MCF 10A (cell line): ENCODE measurements at places on chromosomes 4 and X. TPM values are rescaled to one million over a fixed set of nuclear protein-coding genes. Genes with fewer than 3 reads are reported as not detected.

- no peak for DNase-seq
- H3K36me3 ChIP-seq, result no peaks in the 10 kb centered on the region
- H3K27ac ChIP-seq, result no peak overlapping the region
- no peaks in the 10 kb centered on the region for H3K27me3 ChIP-seq
Measured at GRCh38 chrX:46208225-46208854, 336.9 kb downstream of the ZNF674 start.

DNA sequence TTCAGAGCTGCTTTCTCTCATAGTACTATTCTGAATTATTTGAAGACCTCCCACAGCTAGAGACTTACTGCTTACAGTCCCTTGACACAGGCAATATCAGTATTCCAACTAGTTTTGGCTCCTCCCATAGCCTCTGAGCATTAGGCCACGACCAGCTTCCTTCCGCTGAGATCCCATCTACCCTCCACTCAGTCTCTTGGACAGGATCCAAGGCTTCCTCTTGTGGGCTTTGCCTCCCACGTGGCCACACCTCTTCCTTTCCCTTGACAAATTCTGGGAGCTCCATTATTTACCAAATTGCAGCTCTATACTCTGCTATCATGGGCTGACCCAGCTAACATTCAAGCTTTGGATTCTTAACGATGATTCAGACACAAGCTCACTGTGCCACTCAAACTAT is 470.4 kb upstream of the GALNT7 start:
- no peak overlapping the region for H3K27ac ChIP-seq
- no peaks in the 10 kb centered on the region for H3K4me1 ChIP-seq
- no peak overlapping the region for H3K4me3 ChIP-seq

GRCh38 chr4:66252291-66252690 is 582.0 kb upstream of the EPHA5 start:
- H3K36me3 ChIP-seq, result no peaks in the 10 kb centered on the region
- H3K27ac ChIP-seq, result no peak overlapping the region
- no peaks in the 10 kb centered on the region for H3K4me1 ChIP-seq
- H3K27me3 ChIP-seq, result no peaks in the 10 kb centered on the region

GRCh38 chr4:128275346-128275745 is 12.3 kb downstream of the PGRMC2 start:
- H3K4me3 ChIP-seq, result no peak overlapping the region
- no peaks in the 10 kb centered on the region for H3K27me3 ChIP-seq
- peaks cover 6% of the 10 kb centered on the region for H3K4me1 ChIP-seq
- DNase-seq, result no peak
- H3K27ac ChIP-seq, result no peak overlapping the region

DNA sequence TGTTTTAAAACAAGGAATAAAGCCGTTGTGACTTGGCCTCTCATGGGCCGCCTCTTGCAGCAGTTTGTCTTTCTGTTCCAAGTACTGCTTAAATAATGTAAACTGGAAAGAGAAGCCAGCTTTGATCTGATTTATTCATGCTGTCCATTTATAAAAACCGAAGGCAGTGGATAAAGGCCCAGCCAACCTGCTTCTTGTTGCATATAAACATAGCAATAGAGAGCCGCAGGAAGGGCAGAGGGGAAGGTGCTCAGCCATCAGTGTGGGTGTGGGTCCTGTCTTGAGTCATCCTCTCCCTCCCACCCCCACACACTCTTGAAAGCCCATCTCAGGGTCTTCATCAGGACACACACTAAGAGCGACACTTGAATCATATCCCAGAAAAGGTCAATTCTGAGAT is 187.9 kb upstream of the FAM9B start:
- H3K27me3 ChIP-seq, result no peaks in the 10 kb centered on the region
- DNase-seq, result no peak
- H3K27ac ChIP-seq, result no peak overlapping the region
- H3K4me3 ChIP-seq, result no peak overlapping the region
- H3K36me3 ChIP-seq, result no peaks in the 10 kb centered on the region

DNA sequence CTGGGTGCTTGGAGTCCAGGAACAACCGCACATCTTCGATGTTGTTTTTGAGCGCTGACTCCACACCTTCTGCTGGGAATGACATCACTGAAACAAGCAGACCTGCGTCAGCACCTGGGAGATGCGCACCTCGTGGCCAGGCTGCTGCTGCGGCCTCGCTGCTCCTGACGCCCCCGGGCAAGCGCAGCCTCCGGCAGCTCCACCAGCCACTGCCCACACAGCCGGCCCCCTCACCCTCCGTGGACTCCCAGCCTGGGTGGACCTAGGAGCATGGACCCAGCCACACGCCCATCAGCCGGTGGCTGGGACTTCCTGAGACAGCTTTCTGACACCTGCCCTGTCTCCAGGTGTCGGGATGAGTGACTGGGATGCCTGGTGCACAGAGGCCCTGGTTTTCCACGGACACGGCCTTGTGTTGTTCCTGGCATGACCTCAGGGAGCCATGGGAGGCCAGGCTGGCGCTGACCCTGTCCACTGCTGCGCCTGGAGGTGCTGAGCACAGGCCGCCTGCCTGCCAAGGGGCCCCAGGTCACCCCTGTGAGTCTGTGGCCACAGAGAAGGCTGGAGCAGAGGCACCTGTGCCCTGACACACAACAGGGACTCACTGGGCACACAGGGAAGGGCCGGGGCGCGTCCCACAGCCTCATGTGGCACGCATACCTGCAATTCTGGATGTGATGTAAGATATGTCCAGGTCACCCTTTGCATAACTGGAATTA is 48.6 kb downstream of the GAK start:
- no peak for DNase-seq
- H3K27me3 ChIP-seq, result no peaks in the 10 kb centered on the region
- H3K36me3 ChIP-seq, result peaks cover 37% of the 10 kb centered on the region
- H3K27ac ChIP-seq, result no peak overlapping the region
- no peaks in the 10 kb centered on the region for H3K4me1 ChIP-seq
- no peak overlapping the region for H3K4me3 ChIP-seq

The SPP1 gene
- total RNA-seq, result not detected in 2 replicates

The MAGEA6 gene
- not detected in 2 replicates for total RNA-seq
